ENCODE measurements at places on chromosomes 16 and 17.

DNA sequence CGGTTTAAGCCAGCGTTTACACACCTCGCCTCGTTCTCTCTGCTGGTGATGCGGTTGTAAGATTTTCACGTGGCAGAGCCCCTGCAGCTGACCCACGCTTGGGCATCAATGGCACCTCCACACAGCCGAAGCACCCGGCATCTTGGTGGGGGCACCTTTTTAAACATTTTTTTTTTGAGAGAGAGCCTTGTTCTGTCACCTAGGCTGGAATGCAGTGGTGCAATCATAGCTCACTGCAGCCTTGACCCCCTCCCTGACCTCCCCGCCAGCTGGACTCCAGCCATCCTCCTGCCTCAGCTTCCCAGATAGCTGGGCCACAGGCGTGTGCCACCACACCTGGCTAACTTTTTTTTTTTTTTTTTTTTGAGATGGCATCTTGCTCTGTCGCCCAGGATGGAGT, 4.9 kb downstream of the WDR90 start:
- DNase-seq = no peak

DNA sequence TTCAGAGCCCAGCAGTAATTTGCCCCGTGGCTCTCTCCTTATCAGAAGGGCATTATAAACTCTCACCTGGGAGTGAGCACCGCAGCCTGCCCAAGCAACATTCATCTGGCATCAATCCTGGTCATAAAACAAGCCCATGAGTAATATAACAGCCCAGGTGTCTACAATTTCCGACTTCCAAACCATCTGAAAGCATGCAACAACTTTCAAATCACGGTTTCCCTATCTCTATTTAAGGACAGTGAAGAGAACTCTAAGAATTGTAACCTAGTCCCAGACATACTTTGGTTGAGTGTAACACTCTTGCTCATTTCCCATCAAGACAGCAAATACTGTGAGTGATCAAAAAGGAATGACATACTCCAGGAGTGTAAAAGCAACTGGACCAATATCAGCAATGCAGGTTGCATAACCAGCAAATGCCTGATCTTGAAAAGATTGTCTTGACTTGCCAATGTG, 487.4 kb upstream of the SOX9 start:
- peak; percentile 22 for DNase-seq

GRCh38 chr17:44829523-44830358, at the start of gene GJC1:
Gene GJC1 (minus strand): TSS chr17:44830287. CDS start chr17:44805817, 24,470 bp downstream.
- DNase-seq = no peak

DNA sequence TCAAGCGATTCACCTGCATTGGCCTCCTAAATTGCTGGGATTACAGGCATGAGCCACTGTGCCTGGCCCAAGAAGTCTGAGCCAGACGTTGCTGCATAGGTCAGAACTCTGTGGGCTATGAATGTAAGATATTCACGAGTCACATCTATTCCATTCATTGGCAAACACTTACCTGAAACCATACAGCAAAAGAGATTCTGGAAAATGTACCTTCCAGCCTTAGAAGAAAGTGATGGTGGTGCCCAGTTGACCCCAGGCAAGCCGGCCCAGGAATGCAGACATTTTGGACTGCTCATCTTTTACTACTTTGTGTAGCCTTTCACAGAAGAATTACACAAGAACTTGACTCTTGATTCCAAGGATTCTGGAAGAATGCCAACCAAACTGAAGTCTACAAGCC, 135.6 kb upstream of the N4BP1 start:
- no peak for DNase-seq

GRCh38 chr17:82740906-82741759, 5.7 kb downstream of the FN3K start:
- DNase-seq = peak; percentile 18

DNA sequence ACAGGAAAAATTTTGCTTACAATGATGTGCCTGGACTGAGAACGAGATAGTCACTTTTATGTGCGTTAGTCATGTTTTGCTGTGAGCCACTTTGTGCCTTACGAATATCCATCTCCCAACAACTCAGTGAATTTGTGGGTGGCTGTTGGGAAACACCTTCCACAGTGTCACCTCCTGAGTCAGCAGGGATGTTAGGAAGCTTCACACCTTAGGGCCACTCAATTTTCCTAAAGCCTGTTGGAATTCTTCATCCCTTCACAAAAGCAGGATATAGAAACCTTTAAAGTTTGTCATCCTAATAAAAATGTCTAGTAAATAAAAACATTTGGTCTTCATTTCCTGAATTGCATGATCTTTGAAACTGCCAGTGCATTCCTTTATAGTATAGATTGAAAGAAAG, 4.3 kb upstream of the KRTAP3-1 start:
- DNase-seq = no peak

All from fibroblast of the aortic adventitia (primary cell).